ENCODE measurements at places on chromosomes 2 and 18.
A peak's percentile ranks its signal among the peaks of the same experiment; 100 is the strongest.

GRCh38 chr2:4745056-4745991 is 946.9 kb upstream of the SOX11 start:
- no peak for DNase-seq

DNA sequence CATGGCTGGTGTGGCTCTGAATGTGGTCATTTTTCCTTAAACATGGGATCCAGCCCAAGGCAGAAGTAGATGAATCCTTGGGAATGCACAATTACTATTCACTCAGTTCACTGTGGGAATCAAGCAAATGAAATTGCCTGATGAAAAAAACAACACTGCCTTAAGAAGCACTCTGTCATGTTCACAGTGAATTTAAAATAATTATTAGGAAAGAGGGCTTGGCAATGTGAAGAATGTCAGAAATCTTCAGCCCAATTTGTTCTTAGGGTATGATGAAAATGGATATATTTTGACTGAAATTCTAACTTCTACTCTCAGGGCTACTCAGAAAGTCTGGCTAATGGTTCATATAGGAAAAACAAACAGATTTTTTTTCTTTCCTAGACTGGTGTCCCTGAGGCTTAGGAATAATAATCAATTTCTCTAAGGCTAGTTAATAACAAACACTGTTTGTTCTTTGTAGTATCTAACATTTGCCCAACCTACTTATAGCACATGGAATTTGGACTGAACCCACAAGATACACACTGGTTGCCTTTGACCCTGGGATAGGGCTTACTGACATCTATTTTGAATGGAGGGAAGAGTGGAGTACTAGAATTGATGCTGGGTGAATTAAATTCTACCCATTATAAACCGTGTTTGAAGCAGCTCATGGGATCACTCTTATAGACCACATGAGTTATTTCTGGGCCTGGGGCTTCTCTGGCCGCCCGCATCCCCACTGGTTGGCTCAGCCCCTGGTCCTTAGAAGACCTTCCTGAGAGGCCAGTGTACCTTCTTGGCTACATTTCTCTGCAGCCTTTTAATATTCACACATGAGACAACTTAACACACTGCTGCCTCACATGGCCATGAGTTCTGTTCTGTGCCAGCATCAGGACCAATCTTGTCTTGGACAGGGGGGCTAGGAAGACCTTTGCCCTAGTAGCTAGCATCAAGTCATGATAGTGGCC is 8.3 kb upstream of the MRPL33 start:
- DNase-seq: peak; percentile 43

DNA sequence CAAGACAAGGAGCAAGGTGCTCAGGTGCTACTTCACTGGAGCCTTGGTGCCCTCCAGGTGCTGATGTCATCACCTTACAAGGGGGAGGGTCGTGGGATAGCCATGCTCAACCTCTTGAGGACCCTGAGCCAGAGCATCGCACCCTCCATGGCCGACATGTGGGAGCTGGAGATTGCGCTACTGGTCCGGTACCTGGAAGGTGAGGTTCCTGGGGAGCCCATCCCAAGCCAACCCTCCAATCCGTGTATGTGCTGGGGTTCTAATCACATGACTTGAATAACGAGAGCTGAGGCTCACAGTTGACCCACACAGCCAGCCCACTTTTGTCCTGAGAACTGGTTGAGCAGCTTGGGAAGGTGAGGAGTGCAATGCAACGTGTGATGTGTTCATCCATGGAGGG is 25.9 kb downstream of the MROH2A start:
- DNase-seq: no peak

GRCh38 chr2:107595285-107595684 is 231.4 kb upstream of the RGPD4 start:
- no peak for DNase-seq

DNA sequence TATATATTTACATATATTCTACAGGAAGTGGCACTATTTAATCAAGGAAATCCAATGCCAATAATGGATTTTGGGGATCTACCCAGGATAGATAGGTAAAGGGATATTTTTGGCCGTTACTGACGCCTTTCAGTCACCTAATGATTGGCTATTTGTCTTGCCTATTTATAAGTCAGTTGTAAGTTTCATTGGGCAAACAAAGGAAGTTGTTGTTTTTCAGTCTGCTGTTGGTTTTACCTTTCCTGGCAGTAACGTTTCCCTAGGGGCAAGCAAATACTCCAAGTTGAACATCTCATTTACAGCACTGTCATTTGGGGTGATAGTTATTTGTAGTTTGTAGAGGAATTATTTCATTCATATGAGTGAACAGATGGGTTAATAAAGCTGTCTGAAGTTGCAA is 17.0 kb upstream of the LANCL1 start:
- no peak for DNase-seq

Measured in IMR-90 (cell line).